ENCODE measurements at places on chromosomes 3 and 15.

DNA sequence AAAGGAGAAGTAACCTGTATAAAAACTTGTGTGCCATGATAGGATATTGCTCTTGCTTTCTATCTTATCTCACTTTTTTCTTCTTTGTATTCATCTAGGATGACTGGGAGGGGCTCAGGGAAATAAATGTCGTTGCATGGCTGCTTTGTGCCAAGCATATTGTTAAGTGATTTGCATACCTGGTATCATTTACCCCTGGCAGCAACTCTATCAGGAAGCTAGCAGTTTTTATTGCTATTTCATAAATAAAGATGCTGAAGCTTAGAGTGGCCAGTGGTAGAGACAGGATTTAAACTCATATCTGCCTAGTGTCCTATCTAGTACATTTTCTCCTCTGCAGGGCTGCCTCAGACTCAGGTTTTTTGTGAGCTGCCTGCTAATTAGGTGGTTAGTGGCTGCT, 253.3 kb downstream of the PTPRG start:
- DNase-seq = no peak

DNA sequence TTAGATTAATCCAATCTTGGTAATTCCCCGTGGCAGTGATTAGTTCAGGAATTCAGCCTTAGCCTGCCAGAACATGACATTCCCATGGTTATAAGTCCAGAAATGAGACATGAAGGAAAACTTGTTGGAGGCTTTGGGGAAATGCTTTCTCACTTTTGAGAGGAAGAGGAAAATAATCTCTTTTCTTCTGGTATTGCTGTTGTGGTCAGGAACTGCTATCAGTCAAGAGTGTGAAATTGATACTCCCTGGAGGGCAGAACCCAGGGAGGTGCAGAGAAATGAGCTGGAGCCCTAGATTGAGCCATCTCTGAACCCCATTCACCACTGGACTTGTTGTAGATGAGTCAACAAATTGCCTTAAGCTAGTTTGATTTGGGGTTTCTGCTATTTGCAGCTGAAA, 38.6 kb upstream of the APH1B start:
- DNase-seq = no peak

- peak; percentile 76 for DNase-seq
These were observed 30.2 kb downstream of the DAG1 start for GRCh38 chr3:49500205-49500731.

DNA sequence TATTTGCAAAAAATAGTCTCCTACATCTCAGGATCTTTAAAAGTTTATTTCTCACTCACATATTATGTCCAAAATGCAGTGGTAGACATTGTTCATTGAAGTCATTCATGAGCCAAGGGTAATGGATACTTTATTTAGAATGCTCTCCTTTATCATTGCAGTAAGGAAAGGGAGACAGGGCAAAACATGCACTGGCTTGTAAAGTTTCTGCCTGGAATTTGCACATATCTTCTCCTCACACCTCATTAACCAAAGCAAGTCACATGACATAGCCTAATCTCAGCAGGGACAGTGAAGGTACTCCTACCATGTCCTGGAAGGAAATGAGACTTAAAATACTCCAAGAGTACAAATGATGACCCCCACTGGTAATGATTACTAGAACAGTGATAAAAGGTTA, 333.7 kb upstream of the EPHA3 start:
- no peak for DNase-seq

- no peak for DNase-seq
These were observed 754 bp downstream of the B3GNT5 start for GRCh38 chr3:183253528-183254486.

- no peak for DNase-seq
These were observed 41.0 kb upstream of the SLC41A3 start for GRCh38 chr3:126124896-126125295.

- DNase-seq = no peak
These were observed 29.9 kb upstream of the ST3GAL6 start for GRCh38 chr3:98733053-98733811.

DNA sequence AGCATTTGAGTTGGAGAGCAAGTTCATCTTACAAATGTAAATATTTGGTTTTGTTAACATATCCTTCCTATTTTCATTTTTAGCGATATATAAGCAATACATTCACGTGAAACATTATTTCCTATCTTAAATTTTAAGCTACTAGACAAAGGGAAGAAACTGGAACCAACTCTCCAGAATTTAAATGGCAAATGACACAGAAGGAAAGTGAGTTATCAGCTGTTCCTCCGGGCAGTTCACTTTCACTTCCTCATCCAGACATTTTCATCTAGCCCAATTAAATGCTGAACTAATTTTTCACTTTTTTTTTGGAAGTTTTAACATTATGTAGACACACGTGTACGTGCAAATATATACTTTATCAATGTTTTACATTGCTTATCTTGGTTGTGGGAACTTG, 58.7 kb downstream of the MORC1 start:
- no peak for DNase-seq

DNA sequence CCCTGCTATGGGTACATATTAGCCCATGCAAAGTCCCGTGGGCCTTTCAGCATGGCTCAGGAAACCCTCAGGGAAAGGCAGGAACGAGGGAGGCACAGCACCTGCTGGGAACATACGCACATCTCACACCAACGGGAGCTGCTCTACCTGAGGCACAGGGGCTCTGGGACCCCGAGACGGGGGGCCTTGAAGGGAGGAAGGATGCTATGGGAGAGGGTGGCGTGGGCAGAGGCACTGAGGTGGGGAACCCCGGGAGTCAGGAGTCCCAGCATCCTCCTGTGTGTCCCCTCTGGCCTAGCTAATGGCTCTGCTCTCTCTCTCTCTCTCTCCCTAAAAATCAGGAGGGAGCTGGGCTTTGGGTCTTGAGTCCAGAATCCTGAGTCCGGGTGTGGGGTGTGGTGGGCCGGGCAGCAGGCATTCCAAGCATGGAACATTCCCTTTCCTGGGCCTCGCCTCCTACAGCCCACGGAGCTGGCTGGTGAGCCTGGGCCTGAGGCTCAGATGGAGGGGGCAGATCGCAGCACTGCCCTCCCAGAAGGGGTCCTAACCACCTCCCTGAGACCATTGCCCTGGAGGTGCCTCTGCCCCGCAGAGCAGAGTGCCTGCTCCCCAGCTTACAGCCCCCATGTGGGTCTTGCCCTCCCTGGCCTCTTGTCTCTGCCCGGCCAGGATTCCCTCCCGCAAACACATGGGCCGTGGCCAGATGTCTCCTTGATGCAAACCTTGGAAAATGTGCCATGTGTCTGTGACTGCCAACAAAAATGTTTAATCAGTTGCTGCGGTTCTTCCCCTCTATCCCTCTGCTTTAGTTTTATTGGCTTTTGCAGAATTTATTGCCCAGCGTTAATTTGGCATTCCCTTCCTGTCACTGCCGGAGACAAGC, 101.6 kb downstream of the TMEM266 start:
- DNase-seq = no peak

DNA sequence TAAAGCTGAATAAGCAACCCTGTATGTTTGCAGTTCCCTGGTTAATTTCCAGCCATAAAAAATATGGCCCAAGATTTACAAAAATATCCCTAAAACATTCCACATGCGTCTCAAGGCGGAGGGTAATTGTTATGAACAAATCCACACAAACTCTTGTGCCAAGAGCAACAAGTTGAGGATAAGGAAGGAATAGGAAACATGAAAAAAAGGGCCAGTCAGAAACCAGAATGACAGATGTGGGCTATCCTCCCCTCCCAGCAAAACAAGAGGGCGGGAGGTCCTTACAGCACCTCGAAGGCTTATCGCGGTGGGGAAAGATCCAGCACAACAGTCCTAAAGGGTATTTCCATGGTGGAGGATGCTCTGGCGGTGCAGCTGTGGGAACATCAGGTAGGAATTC, 155.6 kb upstream of the HES1 start:
- no peak for DNase-seq

GRCh38 chr3:108834551-108834950, 12.0 kb downstream of the TRAT1 start:
- DNase-seq = no peak

DNA sequence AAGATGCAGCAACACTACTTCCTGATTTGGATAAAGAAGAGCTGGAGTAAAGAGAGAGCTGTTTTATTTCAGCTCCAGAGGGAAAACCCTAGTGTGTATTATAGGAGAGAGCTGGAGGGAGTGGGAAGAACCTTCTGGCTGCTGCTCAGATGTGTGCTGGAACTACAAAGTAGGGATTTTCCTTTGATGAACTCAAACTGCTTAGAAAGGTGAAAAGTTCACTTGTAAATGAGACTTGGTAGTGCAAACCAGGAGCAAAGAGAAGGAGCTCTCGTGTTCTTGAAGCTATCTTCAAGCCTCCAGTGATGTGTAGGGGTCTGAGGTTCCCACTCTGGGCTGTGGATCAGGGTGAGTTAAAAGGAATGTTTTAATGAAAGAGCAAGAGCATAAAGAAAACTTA, 110.4 kb downstream of the EDEM1 start:
- no peak for DNase-seq

GRCh38 chr3:125959317-125960065, 9.5 kb upstream of the ROPN1B start:
- no peak for DNase-seq

DNA sequence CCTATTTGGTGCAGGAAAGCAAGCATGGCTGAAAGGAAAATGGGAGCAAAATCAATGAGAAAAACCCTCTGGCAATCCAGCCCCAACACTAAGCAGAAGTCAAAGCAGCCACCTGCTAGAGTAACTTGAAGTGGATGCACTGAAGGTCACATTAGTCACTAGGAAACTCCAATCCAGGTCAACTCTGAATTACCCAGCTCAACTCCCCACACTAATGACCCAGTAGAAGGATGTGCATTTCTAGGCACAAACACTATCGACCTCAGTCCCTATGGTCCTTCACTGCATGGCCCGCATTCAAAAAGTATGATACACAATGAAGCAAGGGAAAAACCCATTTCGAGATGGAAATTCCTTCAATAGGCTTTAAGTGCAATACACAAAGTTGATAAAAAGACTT, 80.6 kb downstream of the RAD18 start:
- DNase-seq = no peak

DNA sequence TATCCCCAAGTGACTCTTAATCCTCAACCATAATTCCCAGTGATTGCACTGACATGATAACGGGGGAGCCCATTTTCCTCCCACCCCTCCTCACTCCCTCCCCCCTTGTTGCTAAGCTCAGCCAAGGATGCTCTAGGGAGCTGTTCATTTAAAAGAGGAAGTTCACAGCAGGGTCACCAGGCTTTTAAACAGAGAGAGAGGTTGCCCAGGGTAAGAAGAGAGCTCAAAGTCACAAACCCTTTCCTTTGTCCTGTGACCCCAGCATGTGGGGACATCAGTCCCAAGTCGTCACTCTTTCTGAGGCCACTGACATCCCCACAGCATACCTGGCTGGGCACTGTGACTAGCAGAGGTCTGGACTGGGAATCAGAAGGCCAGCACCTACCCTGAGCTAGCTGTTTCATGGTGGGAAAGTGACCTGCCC, 144.1 kb downstream of the RORA start:
- DNase-seq = no peak

GRCh38 chr3:37903320-37903719, 41.6 kb downstream of the CTDSPL start:
- DNase-seq = no peak

DNA sequence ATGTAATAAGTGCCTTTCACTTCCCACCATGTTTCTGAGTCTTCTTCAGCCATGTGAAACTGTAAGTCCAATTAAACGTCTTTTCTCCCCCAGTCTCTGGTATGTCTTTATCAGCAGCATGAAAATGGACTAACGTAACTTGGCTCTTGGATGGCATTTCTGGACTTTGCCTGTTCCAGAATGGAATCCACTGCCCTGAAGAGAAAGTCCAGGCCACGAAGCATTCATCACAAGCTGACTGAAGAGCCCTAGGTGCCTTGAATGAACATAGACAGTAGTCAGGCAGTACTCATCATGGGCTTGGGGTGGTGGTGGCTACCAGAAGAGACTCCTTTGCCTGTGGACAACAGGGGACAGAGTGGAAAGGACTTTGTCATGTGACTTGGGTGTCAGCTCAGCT, 1505.0 kb downstream of the SI start:
- DNase-seq = no peak

DNA sequence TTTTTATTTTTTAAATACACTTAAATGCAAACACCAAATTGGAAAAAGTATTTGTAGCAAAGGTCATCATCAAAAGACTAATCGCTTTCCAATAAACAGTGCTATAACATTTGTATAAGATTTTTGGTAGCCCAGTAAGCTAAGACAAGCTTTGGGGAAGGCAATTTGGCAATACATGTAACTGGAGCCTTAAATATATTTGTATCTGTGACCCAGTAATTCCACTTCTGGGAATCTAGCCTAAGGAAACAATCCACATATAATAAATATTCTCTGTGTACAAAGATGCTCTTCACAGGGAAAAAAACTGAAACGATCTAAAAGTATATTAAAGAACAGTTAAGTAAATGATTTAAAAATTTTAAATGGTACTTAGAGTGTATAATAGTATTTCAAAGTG, 65.5 kb upstream of the TJP1 start:
- no peak for DNase-seq

DNA sequence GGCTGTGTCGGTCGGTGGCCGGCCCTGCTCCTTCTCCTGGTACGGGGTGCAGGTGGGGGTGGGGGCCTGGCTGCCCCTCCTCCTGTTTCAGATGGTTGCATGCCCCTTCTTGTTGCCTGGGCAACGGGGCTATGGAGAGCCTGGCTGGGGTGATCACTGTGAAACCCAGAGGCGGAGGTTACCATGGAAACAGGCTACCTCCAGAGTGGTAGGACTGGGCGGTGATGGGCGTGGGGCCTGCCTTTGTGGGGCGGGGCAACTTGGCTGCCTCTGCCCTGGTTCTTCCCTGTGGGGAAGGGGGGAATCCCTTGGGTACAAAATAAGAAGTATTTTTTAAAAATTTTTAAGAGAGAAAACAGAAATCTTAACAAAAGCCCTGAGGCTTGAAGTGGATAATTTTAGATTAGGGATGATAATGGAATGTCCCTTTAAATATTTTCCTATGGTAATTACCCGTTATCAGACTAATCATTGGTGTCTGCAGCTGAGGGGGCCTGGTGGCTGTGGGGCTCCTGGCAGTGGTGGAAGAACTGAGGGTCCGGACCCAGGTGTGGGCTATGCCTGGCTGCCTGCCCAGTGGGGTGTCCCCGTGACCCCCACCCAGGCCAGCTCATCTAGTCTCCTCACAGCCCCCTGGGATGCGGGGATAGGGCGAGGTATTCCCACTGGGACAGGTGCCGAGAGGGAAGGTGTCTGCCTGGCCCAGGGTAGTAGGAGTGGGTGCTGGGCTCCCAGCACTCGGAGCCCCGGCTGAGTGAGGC, 32.5 kb downstream of the PLXNA1 start:
- peak; percentile 9 for DNase-seq

DNA sequence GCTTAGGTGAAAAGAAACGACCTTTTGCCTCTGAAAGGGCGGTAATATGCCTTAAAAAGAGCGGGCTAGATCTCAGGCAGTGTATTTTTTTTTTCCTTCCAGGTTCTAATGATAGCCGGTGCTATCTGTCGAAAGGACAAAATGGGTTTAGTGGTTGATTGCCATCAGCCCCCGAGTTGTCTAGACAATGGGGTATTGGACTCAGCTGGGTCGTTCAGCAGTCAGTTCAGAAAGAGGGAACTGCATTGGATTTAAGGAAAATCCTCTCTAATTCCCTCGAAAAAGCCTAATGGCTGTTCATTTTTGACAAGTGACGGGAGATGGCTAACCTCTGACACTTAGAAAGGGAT, 728 bp downstream of the EIF2B5 start:
- DNase-seq = no peak

Data from hematopoietic multipotent progenitor cell treated with erythropoietin and hydrocortisone succinate and interleukin-3 and kit ligand, for 17 days (in vitro differentiated cells).